NCI-H187 (cell line): ENCODE measurements at places on chromosomes 5 and 9.

- no peak for DNase-seq
Measured at GRCh38 chr5:156456857-156457256, 129.9 kb downstream of the SGCD start.

DNA sequence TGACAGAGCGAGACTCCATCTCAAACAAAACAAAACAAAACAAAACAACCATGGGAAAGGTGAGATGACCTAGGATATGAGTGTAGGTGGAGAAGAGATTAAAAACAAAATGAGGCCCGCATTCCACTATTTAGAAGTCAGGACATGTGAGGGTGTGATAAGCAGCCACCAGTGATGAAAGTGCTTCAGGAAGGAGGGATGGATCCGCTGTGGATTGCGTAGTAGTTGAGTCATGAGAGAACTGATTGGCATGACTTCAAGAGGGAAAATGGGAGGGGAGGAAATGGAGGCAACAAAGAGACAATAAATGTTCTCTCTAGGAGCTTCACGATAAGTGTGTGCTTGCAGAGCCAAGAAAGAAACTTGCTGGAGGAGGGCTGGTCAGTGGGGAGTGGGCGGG lies 367.6 kb downstream of the ARL15 start:
- DNase-seq, result no peak

GRCh38 chr5:174715804-174716203 lies 8.6 kb upstream of the MSX2 start:
- DNase-seq, result no peak

DNA sequence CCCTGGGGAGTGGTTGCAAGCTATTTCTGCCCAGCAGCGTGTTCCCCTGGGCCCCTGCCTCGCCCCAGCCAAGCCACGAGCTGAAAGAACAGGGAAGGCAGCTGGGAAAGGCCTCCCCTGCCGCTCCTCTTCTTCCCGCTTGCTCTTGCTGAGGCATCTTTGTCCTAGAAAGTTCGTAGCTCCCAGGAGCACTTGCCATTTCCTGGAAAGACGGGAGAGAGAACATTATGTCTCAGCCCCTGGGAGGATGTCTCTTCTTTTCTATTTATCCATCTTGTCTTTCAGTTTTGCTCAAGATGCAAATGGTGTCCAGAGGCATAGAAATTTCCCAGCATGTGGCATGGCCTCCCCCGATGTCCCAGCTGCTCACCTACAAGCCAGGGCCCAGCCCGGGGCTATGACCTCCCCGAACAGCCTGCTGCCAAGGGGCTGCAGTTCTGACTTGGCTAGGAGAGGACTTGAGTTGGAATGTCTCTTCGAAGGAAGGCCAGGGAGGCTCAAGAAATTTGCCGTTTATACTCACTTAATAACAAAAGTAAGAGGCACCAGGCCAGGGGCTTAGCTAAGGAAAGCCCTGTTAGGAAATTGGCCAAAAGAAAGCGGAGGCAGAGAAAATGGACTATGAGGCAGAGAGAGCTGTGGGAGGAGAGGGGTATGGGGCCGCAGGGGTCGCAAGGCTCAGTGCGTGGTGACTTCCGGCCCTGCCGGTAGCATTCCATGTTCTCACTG lies 87.3 kb downstream of the LIFR start:
- no peak for DNase-seq

- DNase-seq, result no peak
Measured at GRCh38 chr9:36834736-36835135, 199.3 kb downstream of the PAX5 start.

GRCh38 chr9:107732781-107733522 lies 243.4 kb upstream of the KLF4 start:
- DNase-seq, result no peak

GRCh38 chr9:134323741-134324358 lies 2.4 kb upstream of the RXRA start:
- DNase-seq, result no peak

GRCh38 chr9:81879501-81879916 lies 48.7 kb upstream of the SPATA31D4 start:
- no peak for DNase-seq

- no peak for DNase-seq
Measured at GRCh38 chr9:126377536-126377935, 50.9 kb downstream of the MVB12B start.

GRCh38 chr9:32627394-32627954 lies 8.0 kb downstream of the TAF1L start:
- no peak for DNase-seq

DNA sequence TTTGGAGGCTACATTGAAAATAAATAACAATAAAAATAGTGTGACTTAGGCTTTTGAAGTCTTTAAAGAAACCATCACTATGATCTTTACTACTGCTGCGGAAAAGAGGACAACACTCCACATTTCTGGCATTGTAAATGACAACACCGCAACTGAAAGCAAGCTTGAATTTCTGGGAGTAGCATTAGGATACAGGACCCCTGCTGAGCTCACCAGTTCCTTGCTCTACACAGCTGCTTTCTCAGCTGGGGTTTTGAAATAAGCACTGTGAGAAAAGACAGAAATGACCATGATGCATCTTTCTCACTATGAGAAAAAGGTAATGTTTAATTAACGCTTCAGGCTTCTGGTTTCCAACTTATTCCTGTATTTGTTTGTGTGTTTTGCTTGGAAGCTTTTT lies 168.0 kb downstream of the TAF11L14 start:
- no peak for DNase-seq

DNA sequence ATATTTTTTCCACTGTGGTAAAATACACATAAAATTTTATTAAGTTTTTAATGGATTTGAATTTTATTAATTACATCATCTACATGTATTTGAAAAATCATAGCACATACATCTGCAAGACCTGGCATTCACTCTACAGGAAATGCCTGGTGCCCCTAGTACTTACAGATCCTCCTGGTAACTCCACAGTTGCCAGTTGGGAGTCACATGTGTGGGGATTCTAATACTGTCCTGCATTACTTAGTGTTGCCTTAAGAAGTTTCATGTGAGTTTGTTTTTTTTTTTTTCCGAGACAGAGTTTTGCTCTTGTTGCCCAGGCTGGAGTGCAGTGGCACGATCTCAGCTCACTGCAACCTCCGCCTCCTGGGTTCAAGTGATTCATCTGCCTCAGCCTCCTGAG lies 18.1 kb downstream of the KDM3B start:
- no peak for DNase-seq

DNA sequence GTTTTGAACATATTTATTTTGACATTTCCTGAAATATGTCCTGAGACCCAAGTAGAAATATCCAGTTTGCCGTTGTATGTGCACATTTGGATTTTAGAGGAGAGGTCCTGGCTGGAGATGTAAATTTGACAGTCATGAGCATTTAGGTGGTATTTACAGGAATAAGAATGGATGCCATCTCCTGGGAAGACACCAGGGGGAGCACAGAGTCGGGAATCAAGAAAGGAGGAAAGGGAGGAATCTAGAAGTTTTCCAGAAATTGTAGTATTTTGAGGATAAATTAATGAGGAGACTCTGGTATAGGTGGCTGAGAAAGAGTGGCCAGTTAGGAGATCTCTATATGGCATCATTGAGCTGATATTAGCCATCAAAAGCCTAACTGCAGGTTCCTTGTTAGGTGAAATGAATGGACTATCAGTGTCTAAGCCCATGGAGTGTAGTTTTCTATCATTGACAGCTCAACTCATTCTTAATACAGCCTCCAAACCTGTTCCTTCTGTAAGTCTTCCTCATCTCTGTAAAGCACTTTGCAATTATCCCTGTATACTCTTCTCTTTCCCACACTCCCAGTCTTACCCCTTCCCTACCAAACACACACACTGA lies 7.2 kb downstream of the GAPT start:
- no peak for DNase-seq

DNA sequence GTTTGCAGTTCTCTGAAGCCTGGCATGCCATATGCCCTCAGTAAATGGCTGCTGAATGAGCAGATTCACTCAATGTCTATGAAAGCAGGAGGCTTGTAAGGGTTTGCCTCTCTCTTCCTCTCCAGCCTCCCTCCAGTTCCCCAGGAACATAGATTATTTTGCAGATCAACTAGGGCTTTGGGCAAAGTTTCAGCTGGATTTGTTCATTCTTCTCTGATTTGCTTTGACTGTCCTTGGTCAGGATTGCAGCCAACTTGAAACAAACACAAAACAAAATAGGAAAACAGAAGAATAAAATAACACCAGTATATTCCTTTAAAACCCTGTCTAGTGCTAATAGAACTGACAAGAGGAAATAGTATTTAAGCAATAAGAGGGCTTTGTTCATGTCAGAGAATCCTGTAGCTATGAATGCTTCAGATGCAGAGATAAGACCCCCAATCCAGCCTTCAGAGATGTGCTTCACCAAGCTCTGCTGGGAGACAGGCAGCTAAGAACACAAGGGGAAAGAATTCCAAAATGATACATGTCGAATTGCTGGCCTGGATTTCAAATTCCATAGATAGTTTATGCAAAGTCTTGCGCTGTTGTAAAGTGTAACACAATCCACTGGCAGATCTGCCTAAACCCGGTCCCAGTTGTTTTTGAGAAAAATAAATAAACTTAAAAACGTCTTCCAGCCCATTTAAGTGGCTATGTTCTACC lies 174.3 kb downstream of the PAPPA start:
- DNase-seq, result no peak

DNA sequence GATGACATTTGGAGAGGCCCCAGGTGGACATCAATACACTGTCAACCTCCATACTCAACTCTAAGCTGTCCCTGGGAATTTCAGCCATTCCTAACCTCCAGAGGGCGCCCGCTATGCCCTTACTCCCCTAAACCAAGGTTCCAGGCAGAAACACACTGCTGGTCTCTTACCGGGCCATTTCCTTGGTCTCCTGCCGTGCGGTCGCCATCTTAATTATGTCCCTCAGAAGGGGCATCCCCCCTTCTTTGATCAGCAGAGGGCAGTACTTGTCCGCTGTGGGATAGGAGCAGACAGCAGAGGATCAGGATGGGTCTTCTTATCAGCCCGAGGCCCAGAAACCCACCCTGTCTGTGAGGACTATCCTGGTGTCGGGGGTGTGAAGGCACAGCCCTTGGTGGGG lies 9.3 kb upstream of the ZDHHC12 start:
- peak; percentile 37 for DNase-seq

DNA sequence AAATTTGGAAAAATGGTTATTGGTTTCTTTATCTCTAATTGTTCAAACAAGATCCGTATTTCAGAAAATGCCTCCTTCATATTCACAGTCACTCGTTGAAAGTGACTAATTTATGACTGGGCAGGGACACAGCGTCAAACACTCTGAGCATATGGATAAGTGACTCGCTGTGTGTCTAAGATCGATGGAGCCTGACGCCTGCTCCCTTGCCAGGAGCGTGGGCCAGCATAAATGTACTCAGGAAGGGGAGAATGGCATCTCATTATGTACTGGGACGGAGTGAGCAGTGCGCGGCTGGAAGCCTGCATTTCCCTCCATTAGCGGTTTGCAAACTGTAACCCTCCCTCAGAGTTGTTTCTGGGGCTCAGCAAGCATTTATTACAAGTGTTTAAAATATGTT lies 79.8 kb upstream of the CAST start:
- peak; percentile 38 for DNase-seq

GRCh38 chr9:130731355-130731754 lies 37.8 kb downstream of the EXOSC2 start:
- no peak for DNase-seq

- DNase-seq, result no peak
Measured at GRCh38 chr5:163807781-163808180, 302.4 kb downstream of the MAT2B start.

DNA sequence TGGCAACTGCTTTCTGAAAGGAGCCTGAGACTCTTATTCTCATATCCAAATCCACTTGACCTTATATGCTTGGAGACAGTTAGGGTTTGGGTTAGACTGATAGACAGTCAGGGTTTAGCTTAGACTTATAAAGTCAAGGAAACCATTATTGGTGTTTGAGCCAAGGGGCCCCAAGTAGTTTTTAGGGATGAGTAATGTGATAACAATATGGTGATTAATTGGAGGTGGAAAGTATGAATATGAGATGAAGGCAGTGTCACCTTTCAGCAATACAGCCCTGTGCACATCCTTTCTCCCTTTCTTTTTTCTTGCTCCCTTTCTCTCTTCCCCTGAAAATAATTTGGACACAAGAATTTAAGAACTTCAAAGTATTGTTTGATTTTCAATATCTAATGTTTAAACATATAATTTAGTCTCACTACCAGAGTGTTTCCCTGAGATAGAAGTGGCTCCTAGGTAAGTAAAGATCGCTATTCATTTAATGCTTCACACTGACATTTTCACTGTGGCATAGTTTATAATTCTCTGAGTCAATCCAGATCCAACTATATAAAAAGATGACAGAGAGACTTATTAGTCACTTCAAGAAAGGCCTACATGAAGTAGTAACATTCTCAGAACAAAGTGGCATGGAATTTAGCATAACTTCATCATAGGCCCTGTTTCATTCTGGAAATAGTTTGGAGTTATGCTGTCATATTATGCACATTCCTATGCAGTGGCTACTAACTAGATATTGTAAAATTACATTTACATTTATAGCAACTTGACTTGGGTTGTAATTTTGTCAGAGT lies 200.8 kb downstream of the CHSY3 start:
- no peak for DNase-seq

DNA sequence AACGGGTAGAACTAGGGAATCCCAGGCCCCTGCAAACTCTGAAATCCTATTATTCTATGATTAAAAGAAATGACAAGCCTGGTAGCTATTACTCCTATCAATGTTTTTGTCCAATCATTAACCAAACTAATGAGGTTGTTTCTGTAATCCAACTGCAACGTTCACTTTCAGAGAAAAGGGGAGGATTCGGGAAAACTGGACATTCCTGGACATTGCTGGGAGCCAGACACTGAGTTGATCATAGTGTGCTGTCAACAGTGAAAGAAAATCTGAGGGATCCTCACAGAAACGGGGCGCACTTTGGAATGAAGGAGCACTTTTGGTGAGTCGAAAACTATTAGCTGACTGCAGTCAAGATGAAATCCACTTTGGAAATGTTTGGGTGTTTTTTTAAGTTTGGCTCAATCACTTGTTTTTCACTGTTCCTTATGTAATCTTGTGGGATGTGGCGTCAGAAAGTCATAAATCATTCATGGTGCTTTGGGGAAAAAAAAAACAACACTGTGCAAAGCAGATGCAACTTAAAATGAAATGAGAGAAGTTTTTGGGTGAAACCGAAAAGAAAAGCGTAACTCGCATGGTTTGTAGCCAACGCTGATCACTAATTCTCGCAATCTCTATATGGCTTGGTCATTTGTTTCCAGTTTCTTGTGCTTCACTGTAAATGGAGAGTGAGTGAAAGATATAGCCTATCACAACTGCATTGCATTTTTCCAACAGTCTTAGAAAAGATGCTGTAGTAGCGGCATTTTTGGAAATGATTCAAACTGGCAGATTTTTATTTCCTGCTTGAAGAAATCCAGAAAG lies 51.2 kb upstream of the ADRA1B start:
- no peak for DNase-seq

DNA sequence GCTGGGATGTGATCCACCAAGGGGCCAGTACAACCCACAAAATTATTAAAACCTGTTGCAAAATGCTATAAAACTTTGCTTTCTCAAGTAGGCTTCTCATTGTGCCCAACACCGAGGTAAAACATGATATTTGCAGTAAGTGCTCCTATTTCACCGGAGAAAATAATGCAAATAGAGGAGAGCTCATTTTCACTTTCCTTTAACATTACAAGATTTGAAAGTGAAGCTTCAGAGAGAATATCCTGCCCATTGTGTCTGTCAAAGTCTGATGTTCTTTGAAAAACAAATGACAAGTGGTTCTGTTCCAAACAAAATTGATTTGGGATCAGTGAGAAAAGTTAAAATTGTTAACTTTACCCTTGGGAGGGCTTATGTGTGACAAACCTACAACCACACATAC lies 287.1 kb downstream of the KCNN2 start:
- no peak for DNase-seq

- no peak for DNase-seq
Measured at GRCh38 chr5:9617739-9618504, 12.2 kb downstream of the TAS2R1 start.
